ENCODE measurements at places on chromosomes 4 and X. TPM values are rescaled to one million over a fixed set of nuclear protein-coding genes. Genes with fewer than 3 reads are reported as not detected.

DNA sequence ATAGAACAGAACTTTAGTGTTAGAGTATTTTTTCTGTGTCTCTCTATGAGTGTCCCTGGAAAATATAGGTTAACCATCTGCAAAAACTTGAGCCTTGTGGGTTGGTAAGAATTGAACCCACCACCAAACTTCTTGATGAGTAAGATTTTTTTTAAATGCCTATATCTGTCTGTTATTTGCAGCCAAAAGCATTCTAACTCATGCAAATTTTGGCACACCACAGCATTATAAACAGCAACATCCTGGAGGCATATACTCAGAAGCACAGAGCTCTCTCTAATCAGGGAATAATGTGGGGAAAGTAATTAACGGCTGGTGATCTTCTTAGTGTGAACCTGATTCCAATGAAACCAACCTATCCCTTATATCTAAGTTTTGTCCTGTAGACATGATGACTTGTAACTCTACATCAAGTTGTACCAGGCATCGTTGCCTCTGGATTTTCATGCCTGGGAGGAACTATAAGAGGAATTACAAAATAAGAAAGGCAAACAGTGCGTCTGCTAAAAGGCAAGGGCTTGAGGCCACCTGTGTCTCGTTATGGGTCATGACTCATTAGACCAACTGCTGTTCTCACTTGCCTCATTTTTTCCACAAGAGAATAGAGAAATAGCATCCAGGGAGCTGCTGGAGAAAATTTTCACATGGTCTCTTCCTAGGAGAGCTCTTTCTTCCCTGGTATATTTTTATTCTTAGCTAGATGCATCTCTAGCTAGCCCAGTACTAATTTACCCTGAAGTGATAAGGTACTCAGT is 202.4 kb downstream of the CHIC2 start:
- DNase-seq: peak; percentile 94

GRCh38 chr4:59412739-59413138 is 1787.4 kb upstream of the ADGRL3 start:
- DNase-seq: no peak

- DNase-seq: no peak
Observed at GRCh38 chrX:71144651-71145050, at the start of gene NLGN3. NLGN3 (plus strand) TSS chrX:71144841; CDS start chrX:71147750, 2,909 bp downstream.

DNA sequence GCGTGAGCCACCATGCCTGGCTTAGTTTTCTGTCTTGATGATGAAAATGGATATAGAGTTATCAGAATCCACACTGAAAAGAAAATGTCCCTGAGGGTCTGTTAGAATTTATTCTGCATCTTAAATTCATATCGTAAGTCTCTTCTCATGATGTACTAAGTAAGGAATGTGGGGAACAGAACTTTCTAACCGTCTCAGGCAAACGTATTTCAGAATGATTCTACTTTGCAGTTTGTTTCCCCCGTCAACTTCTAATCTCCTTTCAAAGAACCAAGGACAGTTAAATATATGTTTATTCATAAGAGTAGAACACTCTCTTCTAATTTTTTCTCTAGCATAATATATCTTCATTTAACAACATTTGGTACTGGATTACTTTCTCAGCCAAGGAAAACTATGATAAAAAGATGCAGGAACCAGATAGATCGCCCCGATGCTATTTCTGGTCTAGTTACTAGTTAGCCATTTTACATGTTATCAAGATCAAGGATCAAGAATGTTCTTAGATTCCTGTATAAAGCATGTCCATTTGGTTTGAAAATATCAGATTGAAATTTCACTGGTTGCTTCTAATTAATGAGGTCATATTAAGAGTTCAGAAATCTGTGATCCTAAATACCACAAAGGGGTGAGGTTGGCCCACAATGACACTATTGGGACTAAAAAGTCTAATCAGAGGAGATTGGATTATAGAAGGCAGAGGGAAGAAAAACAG is 49.5 kb downstream of the METTL14 start:
- DNase-seq: peak; percentile 34

GRCh38 chr4:39228377-39228776 is 46.0 kb downstream of the WDR19 start:
- no peak for DNase-seq

DNA sequence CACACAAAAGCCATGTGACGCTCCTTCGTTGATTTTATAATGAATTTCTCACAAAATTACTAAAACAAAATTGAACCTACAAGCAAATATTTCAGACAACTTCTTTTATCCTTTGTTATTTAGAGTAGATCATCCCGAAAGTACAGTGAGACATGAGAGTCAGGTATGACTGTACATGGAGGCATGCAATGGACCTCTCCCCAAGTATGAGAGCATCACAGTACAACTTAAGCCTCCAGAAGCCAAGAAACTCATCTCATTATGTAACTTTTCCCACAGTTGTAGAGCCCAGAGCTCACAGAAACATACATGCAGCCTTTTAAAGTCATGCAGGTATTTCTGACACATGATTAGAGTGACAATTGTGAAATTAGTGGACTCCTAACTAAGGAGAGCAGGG is 167.7 kb downstream of the PAPSS1 start:
- no peak for DNase-seq

The PCDH19 gene
- 0.26 TPM for total RNA-seq

- DNase-seq: peak; percentile 49
Observed at GRCh38 chr4:149793459-149793858, 22.2 kb downstream of the IQCM start.

The MEPE gene
- total RNA-seq: not detected

Data from fibroblast of lung (primary cell).